SW 1271 (cell line): ENCODE measurements at places on chromosomes 3 and 15.

DNA sequence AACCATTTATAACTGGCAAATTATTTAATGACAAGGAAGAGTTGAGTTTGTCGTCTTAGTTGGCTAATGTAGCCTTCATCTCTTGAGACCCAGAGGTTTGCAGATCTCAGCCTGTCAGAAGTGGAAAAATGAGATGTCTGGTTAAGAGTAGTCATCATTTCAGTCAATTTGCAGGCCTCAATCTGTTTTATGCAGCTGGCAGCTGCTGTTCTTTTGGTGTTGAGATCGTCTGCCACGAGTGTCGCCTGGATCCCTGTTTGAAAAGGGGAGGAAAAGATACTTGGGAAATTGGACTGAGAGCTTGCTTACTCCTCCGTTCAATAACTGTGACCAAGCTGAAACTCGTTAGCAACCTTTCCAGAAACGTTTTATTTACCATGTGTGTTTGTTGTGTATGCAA lies 2.3 kb downstream of the PHLDB2 start:
- DNase-seq = peak; percentile 33

DNA sequence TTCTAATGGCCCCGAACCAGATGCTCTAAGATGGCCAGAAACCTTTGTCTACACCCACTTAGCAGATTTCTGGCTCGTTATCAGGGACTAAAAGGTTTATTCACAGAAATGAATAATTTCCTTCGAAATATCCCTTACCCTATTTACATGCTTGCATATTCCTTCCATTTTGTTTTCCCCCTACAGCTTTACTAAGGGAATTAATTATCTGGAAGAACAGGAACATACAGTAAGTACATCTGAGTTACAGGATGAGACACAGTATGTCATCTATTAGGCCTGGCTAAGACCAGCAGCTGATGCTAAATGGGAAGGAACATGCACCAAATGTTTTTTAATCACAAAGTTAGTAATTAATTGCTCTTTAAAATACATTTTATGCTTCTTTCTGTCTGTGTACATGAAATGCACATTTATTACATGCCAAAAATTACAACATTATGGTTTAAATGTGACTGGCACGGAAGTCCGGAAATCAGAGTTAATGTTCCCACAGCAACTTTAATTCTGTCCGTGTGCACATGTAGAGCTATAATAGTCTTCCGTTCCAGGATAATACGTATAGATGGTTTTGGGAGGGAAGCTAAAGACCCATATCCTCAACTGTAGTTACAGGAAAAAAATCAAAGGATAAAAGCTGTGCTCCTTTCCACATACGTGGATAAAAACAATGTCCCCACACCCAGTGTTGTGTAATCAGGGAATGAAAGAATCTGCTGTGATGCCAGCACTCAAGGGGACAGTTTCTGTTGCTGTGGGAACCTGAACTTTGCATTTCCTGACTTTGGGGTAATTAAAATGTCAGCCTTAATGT lies 82.0 kb downstream of the TIGIT start:
- no peak for DNase-seq

DNA sequence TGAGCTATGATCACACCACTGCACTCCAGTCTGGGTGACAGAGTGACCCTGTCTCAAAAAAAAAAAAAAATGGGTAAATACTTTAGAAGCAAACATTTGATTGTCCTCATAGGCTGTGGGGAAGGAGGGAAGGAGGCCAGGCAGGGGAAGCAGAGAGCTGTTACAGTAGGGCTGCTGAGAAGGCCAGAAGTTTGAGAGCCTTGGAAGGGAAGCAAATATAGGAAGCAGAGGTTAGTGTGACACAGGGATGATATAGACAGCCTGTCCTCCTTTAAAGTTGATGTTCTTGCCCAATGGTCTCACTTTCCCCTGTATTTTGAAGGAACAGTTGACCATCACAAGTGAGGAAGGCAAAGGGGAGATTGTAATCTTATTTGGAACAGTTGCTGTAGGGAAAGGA lies 5.3 kb upstream of the ALPK3 start:
- no peak for DNase-seq

GRCh38 chr3:157125101-157125500 lies 34.8 kb downstream of the CCNL1 start:
- no peak for DNase-seq

DNA sequence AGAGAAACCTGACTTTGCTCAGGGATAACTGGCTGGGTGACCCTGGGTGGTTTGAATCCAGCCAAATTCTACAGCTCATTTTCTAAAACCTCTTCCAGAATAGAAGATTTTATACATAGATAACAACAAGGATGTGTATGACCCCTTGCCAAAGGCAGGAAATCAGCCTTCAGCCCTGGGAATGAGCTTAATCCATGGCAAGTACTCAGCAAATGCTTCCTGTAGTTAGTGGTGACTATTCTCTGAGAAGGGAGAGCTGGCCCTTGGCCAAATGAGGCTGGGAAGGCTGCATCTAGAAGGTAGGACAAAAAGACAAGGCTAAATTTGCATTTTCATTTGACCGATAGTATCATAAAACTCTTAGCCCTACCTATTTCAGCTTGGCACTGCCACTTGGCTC lies 4.6 kb upstream of the HACD3 start:
- DNase-seq = no peak

DNA sequence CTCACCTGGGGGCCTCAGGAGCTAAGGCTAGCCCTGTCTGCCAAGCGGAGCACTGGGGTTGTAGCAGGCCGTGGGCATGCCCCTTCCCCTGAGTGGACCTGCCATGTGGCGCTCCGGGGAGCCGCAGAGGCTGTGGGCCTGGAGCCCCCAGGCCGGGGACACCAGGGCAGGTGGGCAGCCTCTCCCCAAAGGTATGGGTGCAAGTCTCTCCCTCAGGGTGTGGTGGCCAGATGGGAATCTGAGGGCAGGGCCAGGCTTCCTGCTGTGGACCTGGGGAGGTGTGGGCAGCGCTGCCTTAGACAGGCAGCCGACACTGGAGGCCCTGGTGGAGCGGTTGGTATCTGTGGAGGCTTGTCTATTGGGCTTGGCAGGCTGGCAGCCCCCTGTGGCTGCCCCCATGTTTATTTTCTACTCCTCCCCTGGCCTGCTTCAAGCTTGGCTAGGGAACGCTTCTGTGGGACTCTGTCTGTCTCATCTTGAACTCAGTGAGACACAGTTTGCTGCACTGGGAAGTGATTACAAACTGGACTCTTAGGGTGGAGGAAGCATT lies 5.9 kb downstream of the ACVR2B start:
- DNase-seq = no peak

GRCh38 chr3:63937661-63938651 lies 25.8 kb upstream of the SCAANT1 start:
- DNase-seq = no peak
